ENCODE measurements at places on chromosomes 2 and 18.
A peak's percentile ranks its signal among the peaks of the same experiment; 100 is the strongest.

DNA sequence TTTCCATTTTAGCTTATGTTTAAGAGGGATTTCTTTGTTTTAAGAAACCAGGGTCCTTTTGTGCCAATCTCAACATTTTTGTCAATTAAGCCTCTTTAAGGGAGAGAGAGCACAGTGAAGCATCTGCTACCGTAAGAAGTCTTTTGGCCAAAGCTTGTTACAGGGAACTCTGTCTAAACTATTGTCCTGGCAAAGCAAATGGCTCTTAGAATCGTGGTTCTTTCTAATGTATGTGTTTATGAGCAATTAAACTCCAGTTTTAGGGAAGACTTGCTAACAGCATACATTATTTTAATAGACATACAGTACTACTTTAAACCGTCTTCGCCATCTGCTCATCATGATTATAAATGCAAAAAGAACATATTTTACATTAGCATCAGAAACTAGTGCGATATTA is 202.1 kb downstream of the CDCA7 start:
- DNase-seq, result no peak

DNA sequence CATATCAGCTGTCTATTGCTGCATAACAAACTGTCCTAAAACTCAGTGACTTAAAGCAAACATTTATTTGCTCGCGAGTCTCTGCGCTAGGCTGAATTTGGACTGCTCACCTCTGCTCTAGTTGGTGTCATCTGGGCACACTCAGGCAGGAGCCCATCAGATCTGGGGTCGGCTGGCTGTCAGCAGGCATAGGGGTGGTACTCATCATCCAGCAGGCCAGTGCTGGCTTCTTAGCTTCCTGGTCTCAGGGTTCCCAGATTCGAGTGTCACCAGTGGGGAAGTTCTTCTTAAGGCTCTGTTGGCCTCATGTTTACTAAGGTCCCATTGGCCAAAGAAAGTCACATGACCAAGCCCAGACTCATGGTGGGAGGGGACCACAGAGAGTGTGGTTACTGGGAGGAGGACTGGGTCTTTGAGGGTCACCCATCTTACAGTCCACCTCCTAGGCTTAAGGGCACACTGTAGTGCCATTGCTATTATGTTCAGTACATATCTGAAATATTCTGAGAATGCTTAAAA is 71.6 kb upstream of the ATG16L1 start:
- no peak for DNase-seq

DNA sequence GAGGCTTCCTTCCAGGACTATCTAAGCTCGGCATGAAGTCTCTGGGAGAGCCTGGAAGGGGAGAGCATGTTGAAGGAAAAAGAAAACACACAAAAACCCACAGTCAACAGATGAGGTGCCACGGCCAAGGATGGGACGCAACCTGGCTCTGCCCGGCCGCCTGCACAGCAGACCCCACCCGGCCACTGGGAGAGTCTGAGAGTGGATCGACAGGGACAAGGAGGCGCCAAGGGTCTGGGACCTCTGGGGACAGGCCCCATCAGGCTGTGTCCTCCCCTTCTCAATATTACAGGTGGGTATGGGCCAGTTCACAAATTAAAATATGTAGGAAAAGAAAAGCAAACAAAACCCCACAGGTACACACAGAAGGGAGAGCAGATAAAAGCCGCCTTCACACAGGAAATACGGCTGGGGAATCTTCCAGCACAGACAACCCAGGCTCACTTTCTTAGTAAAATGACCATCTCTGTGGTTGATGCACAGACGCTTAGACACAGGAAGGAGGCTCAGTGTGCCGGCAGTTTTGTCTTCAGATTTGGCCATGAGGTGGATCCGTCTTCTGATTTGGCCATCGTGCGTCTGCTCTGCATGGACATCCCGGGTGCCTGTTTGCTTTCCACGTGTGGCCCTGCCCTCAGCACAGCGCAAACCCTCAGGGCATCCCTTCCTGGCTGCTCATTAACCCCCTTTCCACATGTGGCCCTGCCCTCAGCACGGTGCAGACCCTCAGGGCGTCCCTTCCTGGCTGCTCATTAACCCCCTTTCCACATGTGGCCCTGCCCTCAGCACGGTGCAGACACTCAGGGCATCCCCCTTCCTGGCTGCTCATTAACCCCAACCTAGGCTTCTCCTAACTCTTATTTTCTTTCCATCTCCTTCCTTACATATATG is 138.4 kb downstream of the EIPR1 start:
- no peak for DNase-seq

- no peak for DNase-seq
Measured at GRCh38 chr2:238294046-238294392, 5.6 kb upstream of the PER2 start.

- no peak for DNase-seq
Measured at GRCh38 chr2:217299590-217299989, 439.7 kb upstream of the TNP1 start.

DNA sequence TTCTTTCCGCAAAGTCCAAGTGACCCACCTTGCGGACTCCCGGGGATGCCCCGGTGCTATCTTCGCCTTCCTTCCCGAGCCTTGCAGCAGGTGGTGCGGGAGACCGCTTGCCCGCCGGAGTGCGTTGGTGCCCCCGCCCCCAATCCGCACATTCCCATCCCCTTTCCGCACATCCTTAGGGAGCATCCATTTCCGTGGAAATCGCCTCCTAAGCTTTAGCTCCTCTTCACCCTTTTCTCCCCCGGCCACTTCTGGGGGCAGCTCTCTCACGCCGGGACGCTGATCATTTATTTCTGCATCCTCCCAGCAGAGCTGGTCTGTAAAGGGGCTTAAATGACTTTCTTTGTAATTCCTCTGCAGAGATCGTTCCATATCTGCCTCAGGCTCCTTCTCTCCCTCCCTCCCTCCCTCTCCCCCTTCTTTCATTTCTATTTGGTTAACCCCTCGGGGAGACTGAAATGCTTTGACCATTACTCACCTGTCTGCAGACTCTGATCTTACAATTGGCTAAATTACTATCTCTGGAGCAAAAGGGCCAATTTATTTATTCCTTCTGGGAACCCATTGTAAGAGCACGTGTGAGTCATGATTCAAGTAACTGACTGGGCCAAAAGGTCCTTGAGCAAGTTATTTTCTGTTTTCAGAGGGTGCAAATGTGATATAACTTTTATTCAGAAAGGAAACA is 1.3 kb upstream of the LYPD1 start:
- no peak for DNase-seq

GRCh38 chr2:195594919-195595694 is 61.9 kb upstream of the SLC39A10 start:
- DNase-seq, result no peak

GRCh38 chr2:207041279-207041678 is 102.0 kb downstream of the CPO start:
- DNase-seq, result no peak

DNA sequence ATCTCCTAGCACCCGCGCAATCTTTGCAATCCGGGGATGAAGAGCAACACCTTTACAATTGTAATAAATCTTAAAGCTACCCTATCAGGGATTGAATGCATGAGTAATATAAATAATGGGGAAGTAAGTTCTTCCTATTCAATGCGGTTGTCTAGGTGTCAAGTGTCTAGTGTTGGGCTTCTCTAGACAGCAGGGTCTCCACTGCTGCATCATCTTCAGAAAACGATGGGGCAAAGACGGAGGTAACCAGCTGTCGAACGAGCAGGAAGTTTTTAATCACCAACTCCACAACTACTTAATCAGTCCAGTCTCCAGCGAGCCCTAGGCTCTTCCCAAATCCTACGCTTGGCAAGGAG is 573 bp downstream of the STAM2 start:
- no peak for DNase-seq

DNA sequence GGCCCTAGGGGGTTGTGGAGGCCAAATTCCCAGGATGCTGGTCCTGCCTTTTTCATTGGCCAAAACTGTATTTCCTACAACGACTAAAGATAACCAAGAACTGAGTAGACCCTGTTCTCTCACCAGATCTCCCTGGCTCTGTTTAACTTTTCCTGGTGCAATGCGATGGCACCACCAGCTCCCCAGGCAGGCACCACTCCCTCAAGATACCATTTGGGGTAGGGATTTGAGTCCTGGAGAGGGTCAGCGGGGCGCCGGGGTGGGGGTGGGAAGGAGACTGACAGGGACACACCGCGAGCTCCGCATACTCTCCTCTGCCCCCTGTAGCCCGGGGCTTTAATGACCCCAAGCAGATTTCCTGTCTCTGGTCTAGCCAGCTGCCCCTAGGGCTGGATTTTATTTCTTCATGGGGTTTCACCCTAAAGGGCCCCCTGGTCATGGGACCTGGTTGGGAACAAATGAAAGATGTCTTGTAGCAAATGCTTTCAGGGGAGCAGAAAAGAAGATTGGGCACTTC is 7.3 kb downstream of the SIX2 start:
- DNase-seq, result no peak

- DNase-seq, result no peak
Measured at GRCh38 chr18:43994381-43994780, 686.3 kb upstream of the SETBP1 start.

- DNase-seq, result no peak
Measured at GRCh38 chr2:46847185-46847710, 68.4 kb downstream of the MCFD2 start.

DNA sequence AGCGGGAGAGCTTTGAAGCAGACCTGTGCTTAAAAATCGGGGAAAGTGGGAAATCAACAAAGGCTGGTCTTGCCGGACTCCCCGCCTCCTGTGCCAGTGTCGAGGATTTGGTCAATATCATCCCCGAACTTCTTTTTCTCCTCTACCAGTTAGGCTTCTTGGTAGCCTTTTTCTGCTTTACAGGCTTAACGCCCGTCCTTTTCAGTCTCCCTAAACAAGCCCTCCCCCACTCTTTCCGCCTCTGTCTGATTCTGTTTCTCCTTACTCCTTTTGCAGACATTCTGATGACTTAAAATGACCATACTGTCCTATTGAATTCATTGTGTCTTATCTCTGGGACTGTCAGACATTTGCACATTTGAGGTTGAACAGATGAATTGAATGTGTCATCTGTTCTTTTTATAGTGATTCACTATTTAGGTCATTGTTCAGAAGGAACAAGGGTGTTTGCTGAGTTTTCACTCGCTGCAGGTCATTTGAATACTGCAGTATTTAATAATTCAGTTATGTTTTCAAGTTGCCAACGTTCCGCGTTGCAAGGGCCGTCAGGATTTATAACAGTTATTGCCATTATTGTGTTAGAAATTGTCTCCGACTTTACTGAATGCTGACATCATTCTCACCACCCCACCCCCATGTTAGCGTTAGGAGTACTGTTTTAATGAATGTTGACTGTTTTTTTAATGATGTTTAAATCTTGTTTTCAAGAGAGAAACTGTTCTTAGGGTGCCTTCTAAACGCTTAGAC is 1.1 kb downstream of the ITGAV start:
- peak; percentile 24 for DNase-seq

DNA sequence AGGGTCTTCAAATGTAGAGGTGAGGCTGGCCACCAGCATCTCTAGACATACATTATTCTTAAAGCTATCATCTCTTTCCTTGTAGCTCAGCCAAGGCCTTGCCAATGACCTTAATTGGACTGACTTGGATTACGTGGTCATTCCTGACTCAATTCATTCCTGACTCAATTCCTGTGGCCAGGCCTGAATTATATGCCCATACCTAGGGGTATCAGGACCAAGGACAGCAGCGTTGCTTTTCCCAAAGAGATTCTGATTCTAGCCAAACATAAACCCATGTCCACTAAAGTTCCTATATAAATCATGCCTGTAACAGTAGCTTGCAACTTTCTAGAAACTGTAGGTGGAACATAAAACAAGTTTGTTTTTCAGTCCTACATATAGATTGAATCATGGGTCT is 231.7 kb downstream of the ARL6IP6 start:
- no peak for DNase-seq

GRCh38 chr18:31996007-31996406 is 22.6 kb upstream of the RNF125 start:
- DNase-seq, result no peak

Data from CD4-positive, alpha-beta memory T cell (primary cell).